Hematopoietic multipotent progenitor cell treated with erythropoietin and hydrocortisone succinate and interleukin-3 and kit ligand, for 8 days (in vitro differentiated cells): ENCODE measurements at places on chromosomes 13 and 19.

GRCh38 chr19:4878491-4878968 lies 11.1 kb upstream of the PLIN3 start:
- DNase-seq: no peak

DNA sequence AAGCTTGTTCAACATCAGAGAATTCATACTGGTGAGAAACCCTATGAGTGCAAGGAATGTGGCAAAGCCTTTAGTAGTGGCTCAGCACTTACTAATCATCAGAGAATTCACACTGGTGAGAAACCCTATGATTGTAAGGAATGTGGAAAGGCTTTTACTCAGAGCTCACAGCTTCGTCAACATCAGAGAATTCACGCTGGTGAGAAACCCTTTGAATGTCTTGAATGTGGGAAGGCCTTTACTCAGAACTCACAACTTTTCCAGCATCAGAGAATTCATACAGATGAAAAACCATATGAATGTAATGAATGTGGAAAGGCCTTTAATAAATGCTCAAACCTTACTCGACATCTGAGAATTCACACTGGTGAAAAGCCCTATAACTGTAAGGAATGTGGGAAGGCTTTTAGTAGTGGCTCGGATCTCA lies 25.2 kb downstream of the ZNF383 start:
- DNase-seq: no peak

DNA sequence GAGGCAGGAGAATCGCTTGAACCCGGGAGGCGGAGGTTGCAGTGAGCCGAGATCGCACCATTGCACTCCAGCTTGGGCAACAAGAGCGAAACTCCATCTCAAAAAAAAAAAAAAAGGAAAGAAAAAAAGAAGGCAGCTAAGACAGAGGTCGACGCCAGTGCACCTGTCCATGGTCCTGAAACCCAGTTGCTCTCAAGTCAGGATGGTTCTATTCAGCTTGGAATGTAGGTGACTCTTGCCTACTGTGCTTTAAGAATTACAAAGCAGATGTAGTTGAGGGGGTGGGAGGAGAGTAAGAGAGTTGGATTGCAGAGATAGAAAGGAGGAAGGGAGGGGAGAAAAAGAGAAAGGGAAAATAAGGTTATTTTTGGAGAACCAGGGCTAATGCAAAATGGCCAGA lies 18.7 kb downstream of the CACNG7 start:
- peak; percentile 45 for DNase-seq

DNA sequence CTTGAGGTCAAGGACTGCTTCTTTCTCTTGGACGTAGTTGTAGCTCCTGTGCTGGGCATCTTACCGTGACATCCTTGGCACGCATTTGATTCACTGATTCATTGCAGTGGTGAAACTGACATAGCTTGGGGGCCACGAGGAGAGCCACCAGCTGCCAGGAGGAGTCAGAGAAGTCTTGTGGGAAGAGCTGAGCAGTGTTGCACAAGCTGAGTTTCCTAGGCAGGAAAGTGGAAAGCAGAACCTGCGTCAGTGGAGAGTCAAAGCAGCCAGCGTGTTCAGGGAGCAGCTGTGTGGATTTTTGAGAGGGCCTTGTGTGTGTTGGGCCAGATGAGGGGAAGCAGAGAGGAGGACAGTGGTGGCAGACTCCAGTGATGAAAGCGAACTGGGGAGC lies 5.3 kb upstream of the GPR183 start:
- DNase-seq: no peak

- DNase-seq: no peak
These were observed 124.4 kb downstream of the RNF17 start for GRCh38 chr13:24888291-24888931.
